NCI-H146 (cell line): ENCODE measurements at places on chromosomes 4 and X.

- DNase-seq = peak; percentile 12
Observed at GRCh38 chr4:17817027-17817426, 6.2 kb downstream of the NCAPG start.

- DNase-seq = no peak
Observed at GRCh38 chrX:150955590-150955989, 27.5 kb upstream of the HMGB3 start.

DNA sequence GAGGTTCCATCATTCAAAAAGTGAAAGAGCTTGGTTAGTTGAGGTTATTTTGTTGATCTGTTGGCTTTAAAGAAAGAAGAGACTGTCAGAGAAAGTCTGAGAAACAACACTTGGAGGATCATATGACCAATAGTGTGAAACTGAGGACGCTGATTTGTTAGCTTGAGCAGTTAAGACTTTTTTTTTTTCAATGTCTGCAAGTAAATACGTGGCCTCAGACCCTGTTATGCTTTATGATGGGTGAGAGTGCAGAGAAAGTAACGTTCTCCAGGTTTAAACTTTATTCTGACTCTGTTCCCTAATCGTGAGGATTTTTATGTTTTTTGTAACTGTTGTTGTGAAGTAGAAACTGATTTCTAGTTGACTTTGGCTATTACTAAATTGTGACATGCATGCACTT is 45.9 kb downstream of the GAB1 start:
- no peak for DNase-seq

DNA sequence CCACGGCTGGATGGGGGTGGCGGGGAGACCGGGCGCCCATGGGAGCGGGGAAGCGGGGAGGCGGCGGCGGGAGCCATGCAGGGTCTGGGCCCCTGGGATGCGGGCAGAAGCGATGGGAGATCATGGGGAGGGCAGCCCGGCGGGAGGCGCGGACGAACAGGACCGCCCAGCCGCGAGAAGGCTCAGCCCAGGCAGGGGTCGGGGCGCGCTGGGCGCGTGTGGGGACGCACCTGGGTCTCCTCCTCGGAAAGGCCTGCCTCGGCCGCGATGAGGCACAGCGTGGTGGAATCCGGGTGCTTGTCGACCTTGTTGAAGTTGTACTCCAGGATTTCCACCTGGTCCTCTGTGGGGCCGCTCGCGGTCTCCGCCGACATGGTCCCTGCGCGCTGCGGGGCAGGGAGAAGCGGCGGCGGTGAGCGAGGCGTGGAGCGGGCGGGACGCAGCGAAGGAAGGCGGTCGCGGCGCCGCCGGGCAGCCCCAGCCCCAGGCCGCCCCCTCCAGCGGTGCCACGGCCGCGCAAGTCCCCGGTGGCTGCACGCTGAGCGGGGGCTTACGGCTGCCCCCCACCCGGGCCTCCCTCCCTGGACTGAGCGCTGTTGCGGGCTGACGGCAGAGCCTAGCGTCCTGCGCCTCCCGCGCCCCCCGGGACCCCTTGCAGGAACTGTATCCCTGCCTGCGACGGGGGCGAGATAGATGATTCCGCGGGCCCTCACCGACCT is 25.3 kb downstream of the HOPX start:
- DNase-seq = no peak

DNA sequence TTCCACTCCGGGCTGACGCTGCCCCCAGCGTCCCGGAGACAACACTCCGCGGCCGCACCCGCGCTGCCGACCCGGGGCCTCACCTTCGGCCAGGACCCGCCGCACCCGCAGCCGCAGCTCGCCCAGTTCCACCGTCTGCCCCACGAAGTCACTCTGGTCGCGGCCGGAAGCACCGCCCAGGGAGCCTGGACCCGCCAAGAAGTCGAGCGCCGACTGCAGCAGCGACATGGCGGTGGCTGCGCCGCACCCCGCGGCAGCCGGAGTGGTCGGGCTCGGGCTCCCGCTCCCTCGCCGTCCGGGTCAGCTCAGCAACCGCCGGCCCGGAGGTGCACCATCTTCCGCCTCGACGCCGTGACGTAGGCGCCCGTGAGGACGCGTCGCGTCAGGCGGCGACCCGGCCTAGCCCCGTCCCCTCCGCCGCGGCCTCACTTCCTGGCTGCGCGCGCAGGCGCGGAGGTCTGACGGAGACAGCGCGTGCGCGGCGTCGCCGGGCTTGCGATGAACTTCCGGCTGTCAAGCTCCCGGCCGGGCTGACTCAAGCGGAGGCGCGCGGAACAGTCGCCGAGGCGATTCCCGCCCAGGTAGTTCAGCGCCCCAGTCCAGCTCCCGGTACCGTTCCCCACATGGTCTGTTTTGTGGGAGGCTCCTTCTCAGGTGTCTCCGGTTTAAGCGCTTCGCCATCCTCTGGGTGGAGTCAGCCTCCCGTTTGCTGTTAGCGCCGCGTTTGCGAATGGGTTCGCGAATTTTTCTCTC is at the start of the genes GAK and TMEM175:
Gene GAK (minus strand): TSS at position 357 of the 753 bp plus-strand sequence. CDS start 129 bp downstream, at position 228.
Gene TMEM175 (plus strand): TSS at position 501 of the 753 bp plus-strand sequence. CDS start 15,280 bp downstream, outside the sequence.
- peak; percentile 90 for DNase-seq

- DNase-seq = peak; percentile 80
Observed at GRCh38 chrX:40380655-40381488, 199.9 kb upstream of the ATP6AP2 start.

- no peak for DNase-seq
Observed at GRCh38 chrX:2784026-2784425, 32.2 kb downstream of the XG start.

DNA sequence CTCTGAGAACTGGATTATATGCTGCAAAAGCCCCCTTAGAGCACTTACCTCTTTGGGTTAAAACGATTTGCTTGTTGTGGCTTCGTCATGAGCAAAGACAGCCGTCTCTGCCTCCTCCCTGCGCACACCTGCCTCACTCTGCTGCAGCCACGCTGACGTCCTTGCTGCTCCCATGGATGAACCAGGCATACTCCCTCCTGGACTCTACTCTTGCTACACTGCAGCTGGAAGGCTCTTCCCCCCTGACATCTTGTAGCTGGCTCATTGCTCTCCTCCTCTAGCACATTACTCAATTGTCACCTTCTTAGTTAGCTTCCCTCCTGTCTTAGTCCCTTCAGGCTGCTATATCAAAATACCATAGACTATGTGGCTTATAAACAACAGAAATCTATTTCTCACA is 59.3 kb downstream of the FAM114A1 start:
- no peak for DNase-seq
